Activated naive CD8-positive, alpha-beta T cell treated with anti-CD3 and anti-CD28 coated beads, Interleukin-2, amount 10 ng/mL, durations not matched to agents 7 days and 5 days (primary cell): ENCODE measurements at places on chromosomes 3 and 15. TPM values are rescaled to one million over a fixed set of nuclear protein-coding genes. Genes with fewer than 3 reads are reported as not detected.

CLDN16 gene
- total RNA-seq = not detected

IGSF10 gene
- total RNA-seq = not detected

CCR5 gene
- total RNA-seq = 39.6 TPM

LRRC31 gene
- total RNA-seq = not detected

NANOGP8 gene
- total RNA-seq = not detected

KIF7 gene
- total RNA-seq = 0.14 TPM

MYZAP gene
- total RNA-seq = not detected

- H3K27ac ChIP-seq = no peak overlapping the region
- H3K36me3 ChIP-seq = no peaks in the 10 kb centered on the region
- DNase-seq = no peak
- peaks cover 13% of the 10 kb centered on the region for H3K27me3 ChIP-seq
- no peak overlapping the region for H3K4me3 ChIP-seq
Measured at GRCh38 chr3:61358364-61358763, 107.1 kb upstream of the FHIT start.

DNA sequence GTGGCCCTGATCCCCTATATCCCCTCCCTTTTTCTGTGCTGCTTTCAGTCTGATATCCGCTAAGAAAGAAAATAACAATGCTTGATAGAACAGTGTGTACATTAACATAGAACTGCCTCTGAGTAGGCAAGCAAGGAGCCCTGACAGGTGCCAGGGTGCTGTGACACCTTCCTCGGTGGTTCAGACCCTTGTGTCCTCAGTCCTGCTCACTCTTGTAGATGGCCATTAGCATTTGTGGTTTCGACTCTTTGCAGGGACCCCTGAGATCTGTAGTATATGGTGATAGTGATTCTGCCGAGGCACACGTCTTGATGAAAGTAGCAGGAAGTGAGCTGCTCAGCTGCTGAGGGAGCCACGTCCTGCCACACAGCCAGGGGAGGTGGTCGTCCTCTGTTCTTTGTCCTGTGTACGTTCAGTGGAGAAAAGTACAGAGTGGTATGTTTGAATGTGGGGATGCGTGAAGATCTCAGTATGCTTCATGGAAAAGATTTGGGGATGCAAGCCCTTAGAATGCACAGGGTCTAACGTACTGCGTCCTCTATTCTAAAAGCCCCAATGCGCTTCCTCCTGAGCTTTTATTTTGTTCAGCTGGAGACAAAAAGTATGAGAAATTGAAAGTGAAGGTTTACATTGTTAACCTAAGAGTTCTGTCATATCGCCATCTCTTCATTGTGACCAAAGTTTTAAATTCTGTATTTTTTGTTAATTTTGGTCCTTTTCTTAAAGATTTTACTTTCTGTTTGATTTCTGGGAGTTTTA, 35.4 kb downstream of the PXYLP1 start:
- peak overlapping the region; percentile 98 for H3K27ac ChIP-seq
- peaks cover 25% of the 10 kb centered on the region for H3K4me1 ChIP-seq
- H3K4me3 ChIP-seq = peak overlapping the region; percentile 84

- no peak for DNase-seq
- no peaks in the 10 kb centered on the region for H3K36me3 ChIP-seq
- H3K27me3 ChIP-seq = peaks cover 10% of the 10 kb centered on the region
- H3K4me3 ChIP-seq = no peak overlapping the region
Measured at GRCh38 chr3:24487325-24488262, 7.1 kb downstream of the THRB start.

DNA sequence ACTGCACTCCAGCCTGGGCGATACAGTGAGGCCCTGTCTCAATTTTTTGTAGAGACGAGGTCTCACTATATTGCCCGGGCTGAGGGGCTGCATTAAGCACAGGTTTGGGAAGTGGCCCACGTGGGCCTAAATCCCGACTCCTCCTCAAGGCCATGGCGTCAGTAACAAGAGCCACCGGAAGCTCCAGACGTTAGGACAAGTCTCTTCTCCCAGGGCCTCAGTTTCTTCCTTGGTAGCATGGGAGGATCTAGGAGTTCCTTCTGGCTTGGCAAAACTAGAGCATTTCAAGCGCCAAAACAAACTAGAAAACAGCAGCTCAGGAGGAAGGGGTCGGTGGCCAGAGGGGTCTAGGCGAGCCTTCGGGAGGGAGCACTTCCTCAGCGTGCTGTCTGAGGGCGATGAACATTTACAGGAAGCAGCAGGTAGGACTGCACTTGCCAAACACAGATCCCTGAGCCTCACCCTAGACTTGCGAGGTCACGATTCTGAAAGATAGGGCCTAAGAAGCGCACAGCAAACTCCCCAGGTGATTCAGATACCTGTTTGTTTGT, 536 bp downstream of the SNAPC5 start:
- no peaks in the 10 kb centered on the region for H3K27me3 ChIP-seq
- peaks cover 34% of the 10 kb centered on the region for H3K36me3 ChIP-seq
- peak overlapping the region; percentile 94 for H3K27ac ChIP-seq
- H3K4me3 ChIP-seq = peak overlapping the region; percentile 95

GRCh38 chr3:173660645-173661299, 263.2 kb downstream of the NLGN1 start:
- no peaks in the 10 kb centered on the region for H3K27me3 ChIP-seq
- no peaks in the 10 kb centered on the region for H3K4me1 ChIP-seq
- no peak for DNase-seq
- no peaks in the 10 kb centered on the region for H3K36me3 ChIP-seq
- no peak overlapping the region for H3K4me3 ChIP-seq

GRCh38 chr3:187398955-187399354, 30.8 kb downstream of the RTP4 start:
- no peak for DNase-seq
- H3K27ac ChIP-seq = no peak overlapping the region
- no peaks in the 10 kb centered on the region for H3K4me1 ChIP-seq
- H3K4me3 ChIP-seq = no peak overlapping the region
- H3K27me3 ChIP-seq = peaks cover 23% of the 10 kb centered on the region
- H3K36me3 ChIP-seq = no peaks in the 10 kb centered on the region

GRCh38 chr3:10198226-10198625, 33.5 kb downstream of the IRAK2 start:
- H3K4me1 ChIP-seq = peaks cover 65% of the 10 kb centered on the region
- H3K4me3 ChIP-seq = peak overlapping the region; percentile 72
- H3K36me3 ChIP-seq = peaks cover 6% of the 10 kb centered on the region

GRCh38 chr3:61562721-61563312, 1.4 kb downstream of the PTPRG start:
- H3K4me1 ChIP-seq = peaks cover 10% of the 10 kb centered on the region
- H3K27me3 ChIP-seq = peaks cover 73% of the 10 kb centered on the region
- no peak for DNase-seq

DNA sequence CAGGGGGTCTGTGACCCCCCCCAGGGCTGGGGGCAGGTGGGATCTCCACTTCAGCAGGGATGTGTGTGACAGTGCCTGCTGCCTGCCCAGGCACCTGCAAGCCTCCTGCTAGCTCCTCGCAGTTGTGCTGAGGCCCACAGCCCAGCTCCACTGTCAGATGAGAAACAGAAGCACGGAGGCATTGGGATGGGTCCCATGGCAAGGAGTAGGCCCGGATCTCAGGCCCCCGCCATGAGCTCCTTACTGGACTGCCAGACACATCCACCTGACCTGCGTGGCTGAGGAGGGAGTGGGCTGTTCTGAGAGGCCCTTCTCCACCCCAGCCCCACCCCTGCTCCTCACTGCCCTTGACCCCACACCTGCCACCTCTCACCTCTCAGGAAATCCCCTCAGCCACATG, 18.2 kb upstream of the SKOR1 start:
- peaks cover 2% of the 10 kb centered on the region for H3K4me1 ChIP-seq
- no peak overlapping the region for H3K27ac ChIP-seq
- no peak for DNase-seq
- H3K4me3 ChIP-seq = no peak overlapping the region

- no peak overlapping the region for H3K4me3 ChIP-seq
- H3K36me3 ChIP-seq = peaks cover 5% of the 10 kb centered on the region
- H3K27ac ChIP-seq = no peak overlapping the region
- no peaks in the 10 kb centered on the region for H3K27me3 ChIP-seq
- no peak for DNase-seq
Measured at GRCh38 chr15:32669896-32670611, 28.5 kb downstream of the SCG5 start.

DNA sequence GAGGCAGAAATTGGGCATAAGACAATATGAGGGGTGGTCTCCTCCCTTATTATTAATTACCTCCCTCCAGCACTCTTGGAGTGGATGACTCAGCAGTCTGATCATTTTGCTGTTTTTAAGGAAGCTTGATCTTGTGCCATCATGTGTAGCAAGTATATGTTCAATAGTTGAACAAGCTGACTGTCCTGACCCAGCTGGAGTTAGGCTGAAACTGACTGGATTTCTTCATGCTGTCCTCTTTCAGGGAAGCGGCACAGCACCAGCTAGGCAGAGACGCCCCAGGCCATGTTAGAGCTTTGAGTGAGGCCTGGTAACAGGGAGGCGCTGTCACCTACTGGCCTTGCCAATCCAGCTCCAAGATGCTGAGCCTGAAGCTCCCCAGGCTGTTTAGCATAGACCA, 54.4 kb upstream of the KIF23 start:
- no peak overlapping the region for H3K27ac ChIP-seq
- peaks cover 6% of the 10 kb centered on the region for H3K27me3 ChIP-seq
- no peak for DNase-seq
- no peak overlapping the region for H3K4me3 ChIP-seq
- H3K36me3 ChIP-seq = no peaks in the 10 kb centered on the region

DNA sequence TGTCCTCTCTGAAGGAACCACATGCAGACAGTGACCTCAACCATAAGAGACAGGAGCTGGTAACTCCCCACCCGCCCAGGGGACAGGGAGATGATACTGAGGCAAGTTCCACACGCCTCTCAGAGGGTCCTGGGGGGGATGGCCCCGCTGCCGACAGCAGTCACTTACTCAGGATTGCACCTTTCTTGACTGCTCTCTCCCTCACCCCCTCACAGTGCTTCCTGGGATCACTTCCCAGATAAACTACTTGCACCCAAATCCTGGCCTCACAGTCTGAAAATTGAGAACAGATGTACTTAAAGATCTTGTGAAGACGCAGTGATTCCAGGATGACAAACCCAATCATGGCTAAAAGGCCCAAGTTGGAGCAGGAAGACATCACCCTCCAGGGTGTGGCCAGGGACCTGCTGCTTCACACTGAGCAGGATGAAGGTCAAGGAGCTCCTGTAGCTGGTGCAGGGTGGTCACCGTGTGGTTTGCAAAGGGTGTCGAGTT, 207.6 kb downstream of the ADAMTS17 start:
- peaks cover 2% of the 10 kb centered on the region for H3K27me3 ChIP-seq
- no peak overlapping the region for H3K4me3 ChIP-seq
- H3K36me3 ChIP-seq = no peaks in the 10 kb centered on the region
- no peak for DNase-seq
- peak overlapping the region; percentile 22 for H3K27ac ChIP-seq

DNA sequence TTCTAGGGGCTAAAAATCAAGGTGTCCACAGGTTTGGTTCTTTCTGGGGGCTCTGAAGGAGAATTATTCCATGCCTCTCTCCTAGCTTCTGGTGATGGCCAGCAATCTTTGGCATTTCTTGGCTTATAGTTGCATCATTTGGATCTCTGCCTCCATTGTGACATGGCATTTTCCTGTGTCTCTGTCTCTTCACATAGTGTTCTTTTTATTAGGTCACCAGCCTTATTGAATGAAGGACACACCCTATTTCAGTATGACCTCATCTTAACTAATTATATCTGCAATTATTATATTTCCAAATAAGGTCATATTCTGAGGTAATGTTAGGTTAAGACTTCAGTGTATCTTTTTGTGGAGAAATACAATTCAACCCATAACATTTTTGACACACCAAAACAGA, 3.2 kb upstream of the GBE1 start:
- no peak overlapping the region for H3K27ac ChIP-seq
- peaks cover 21% of the 10 kb centered on the region for H3K4me1 ChIP-seq
- H3K4me3 ChIP-seq = no peak overlapping the region
- DNase-seq = no peak

DNA sequence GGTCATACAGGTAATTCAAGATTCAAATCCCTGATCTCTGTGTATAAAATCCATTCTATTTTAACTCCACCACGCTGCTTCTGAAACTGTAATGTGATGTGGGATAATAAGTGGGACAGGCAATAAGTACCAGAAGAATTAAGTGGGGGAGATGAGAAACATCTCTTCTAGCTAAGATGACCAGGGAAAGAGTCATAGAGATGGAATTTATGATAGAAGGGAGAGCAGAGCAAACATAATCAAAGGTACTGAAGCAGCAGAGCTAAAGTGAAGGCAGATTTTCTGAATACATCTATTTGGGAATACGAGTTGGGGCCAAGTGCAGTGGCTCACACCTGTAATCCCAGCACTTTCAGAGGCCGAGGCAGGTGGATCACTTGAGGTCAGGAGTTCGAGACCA, 4.9 kb downstream of the MRPL47 start:
- no peak for DNase-seq
- H3K27ac ChIP-seq = no peak overlapping the region
- H3K4me3 ChIP-seq = no peak overlapping the region
- peaks cover 5% of the 10 kb centered on the region for H3K4me1 ChIP-seq
- H3K36me3 ChIP-seq = peaks cover 11% of the 10 kb centered on the region

GRCh38 chr3:195101001-195101583, 169.9 kb downstream of the XXYLT1 start:
- H3K36me3 ChIP-seq = no peaks in the 10 kb centered on the region
- DNase-seq = peak; percentile 24
- H3K27ac ChIP-seq = peak overlapping the region; percentile 54
- no peaks in the 10 kb centered on the region for H3K27me3 ChIP-seq
- H3K4me1 ChIP-seq = peaks cover 23% of the 10 kb centered on the region
- H3K4me3 ChIP-seq = peak overlapping the region; percentile 53

DNA sequence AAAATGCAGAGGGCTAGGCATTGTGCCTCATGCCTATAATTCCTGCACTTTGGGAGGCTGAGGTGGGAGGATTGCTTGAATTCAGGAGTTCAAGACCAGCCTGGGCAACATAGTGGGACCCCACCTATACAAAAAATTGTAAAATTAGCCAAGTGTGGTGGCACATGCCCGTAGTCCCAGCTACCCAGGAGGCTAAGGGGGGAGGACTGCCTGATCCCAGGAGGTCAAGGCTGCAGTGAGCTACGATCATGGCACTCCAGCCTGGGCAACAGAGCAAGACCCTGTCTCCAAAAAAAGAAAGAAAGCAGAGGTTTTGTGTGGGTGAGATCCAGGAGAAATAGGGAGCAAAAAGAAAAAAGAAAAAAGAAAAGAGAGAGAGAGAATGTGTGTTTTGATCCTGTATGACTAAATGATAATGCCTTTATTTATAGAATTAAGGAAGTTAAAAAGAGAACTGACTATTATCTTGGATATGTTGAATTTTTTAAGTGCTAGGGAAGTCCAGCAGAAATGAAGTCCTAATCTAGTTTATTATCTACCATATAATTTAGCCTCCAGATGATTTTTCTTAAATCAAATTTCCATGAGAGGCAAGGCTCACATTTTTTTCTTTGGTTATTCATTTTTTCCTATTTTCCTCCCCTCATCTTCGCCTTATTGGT, 4.8 kb downstream of the TTBK2 start:
- no peak for DNase-seq
- no peaks in the 10 kb centered on the region for H3K27me3 ChIP-seq
- no peak overlapping the region for H3K4me3 ChIP-seq
- no peak overlapping the region for H3K27ac ChIP-seq
- peaks cover 9% of the 10 kb centered on the region for H3K36me3 ChIP-seq

- no peak for DNase-seq
- peaks cover 64% of the 10 kb centered on the region for H3K4me1 ChIP-seq
- no peaks in the 10 kb centered on the region for H3K27me3 ChIP-seq
- H3K4me3 ChIP-seq = peak overlapping the region; percentile 80
- peaks cover 6% of the 10 kb centered on the region for H3K36me3 ChIP-seq
Measured at GRCh38 chr15:38610748-38611147, 46.1 kb upstream of the RASGRP1 start.

GRCh38 chr3:139132976-139133375, 88.3 kb upstream of the PRR23C start:
- no peak overlapping the region for H3K4me3 ChIP-seq
- H3K27ac ChIP-seq = no peak overlapping the region
- H3K4me1 ChIP-seq = no peaks in the 10 kb centered on the region
- no peak for DNase-seq
